LNCaP clone FGC (cell line): ENCODE measurements at places on chromosomes 4 and X.

DNA sequence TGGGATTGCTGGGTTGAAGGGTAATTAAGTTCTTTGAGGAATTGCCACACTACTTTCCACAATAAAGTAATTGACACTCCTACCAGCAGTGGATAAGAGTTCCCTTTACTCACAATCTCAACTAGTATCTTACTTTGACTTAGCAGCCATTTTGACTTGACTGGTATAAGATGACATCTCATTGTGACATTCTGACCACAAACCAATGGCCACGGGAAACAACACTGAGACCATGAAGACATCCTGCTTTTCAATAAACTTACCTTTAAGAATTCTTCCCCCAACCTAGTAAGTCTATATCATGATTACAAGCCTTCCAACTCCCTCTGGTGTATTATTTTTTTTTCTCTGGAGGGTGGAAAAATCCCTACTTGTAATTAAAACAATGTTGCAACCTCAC is 66.9 kb upstream of the WDR1 start:
- DNase-seq = no peak

GRCh38 chr4:87657525-87657924 is 7.4 kb downstream of the DMP1 start:
- DNase-seq = no peak

DNA sequence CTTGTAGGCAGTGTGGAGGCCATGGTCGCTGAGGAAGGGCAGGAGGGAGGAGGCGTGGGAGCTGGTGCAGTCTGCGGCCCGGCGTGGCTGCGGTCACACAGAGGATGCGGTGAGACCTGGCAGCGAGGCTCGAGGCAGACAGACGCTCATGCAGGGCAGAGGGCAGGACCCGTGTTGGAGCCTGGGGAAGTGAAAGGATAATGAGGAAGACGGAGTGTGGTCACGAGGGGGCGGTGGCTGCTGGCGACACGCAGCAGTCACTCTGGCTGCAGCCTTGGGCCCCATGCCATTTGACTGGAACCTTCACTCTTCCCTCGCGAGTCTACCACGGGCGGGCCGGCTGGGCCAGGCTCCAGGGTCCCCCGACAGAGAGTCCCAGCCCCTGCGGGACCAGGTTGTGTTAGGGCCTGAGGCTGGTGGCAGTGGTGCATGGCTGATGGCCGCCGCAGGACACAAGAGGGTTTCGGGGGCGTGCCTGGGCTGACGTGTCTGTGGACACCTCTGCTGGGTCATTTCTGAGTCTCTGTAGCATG is 68.8 kb upstream of the HGFAC start:
- DNase-seq = no peak

- no peak for DNase-seq
Measured at GRCh38 chrX:17374619-17375366, at the start of gene NHS. TSS of gene NHS (plus strand) at chrX:17375200. CDS start at chrX:17375758, 558 bp downstream.

DNA sequence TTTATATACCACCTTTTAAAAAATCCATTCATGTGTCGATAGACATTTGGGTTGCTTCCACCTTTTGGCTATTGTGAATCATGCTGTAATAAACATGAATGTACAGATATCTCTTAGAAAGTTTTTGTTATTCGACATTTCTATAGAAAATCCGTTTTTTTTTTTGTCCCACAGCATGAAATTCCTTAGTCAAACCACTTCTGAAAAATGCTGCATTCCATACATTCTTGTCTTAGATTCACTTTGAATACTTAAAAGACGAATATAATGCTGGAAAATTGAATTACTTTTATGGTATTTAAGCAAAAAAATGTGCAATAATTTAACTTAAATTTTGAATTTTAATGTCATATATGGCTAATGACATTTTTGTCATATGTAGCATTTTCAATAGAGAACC is 1345.5 kb downstream of the TECRL start:
- DNase-seq = no peak

DNA sequence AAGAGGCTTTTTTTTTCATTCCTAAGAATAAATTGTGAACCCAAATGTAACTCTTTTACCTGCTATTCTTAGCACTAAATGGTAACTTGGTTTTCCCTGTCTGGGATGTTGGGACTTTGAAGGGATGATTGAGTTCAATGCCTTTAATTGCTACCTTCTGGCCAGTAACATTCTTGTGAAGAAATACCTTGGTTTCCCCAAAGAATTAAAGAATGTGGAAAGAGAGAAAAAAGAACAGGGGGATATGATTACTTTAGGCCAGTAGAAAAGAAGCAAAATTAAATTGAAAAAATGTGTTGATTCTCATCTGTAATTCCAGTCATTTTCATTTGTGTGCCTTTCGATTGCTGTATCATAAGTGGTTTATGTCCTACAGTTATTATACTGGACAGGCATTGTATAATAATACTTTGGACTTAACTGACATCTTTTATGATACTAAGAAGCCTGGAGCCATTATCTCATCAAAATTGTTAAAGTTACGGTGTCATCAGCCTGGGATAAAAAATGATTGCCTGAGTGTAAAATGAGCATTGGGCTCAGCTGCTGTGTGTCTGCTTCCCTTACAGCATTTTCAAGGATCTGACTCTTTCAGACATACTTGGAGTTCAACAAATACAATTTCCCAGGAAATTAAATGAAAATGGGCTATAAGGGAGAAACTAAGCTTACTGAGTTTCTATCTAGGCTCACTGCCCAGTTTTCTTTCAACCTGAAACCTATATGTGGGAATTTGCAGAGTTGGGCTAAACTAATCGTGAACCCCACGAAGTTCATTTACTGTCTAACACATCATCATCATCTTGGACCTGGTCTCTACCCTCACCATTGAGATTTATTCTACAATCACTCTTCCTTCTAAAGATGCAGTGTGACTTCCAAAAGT is 146.3 kb downstream of the SHROOM3 start:
- no peak for DNase-seq

DNA sequence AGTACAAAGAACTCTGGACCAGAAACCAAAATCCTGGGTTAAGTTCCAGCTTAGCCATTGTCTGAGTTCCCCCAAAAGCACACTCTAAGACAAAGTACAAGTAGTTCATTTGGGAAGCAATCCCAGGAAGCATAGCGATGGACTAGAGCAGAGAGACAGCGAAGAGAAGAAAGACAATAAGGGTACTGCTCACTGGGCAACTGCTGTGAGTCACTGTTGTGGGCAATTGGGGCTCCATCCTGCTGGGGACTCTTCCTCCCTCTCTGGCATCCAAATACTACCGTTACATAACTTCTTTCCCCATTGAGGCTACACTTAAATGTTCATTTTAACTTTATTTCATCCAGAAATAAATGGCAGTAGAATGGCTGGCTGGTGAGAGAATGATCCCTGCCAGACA is 14.1 kb downstream of the SRPX start:
- DNase-seq = no peak

GRCh38 chr4:70538869-70539268 is 20.5 kb downstream of the AMTN start:
- no peak for DNase-seq

- no peak for DNase-seq
Measured at GRCh38 chr4:25457053-25457715, 80.1 kb downstream of the ANAPC4 start.

DNA sequence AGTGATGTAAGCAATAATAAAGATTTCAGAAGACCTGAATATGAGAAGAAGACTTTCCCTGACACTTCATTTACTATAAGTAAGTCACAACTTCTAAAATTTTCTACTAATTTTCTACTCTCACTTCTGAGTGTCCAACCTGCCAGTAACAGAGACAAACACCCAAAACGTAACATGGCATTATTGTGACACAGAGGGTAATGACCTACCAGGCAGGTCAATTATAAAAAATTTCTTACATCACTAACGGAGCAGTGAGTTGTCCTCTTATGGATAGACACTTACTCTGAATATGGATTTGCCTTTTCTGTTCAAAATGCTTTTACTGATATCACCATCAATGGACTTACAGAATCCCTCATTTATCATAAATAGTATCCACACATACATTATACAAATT is 405.9 kb upstream of the MAGEB16 start:
- DNase-seq = no peak

GRCh38 chr4:184444953-184445309 is 29.4 kb downstream of the IRF2 start:
- DNase-seq = no peak

GRCh38 chrX:150036641-150037040 is 98.3 kb upstream of the EOLA2 start:
- DNase-seq = no peak

- DNase-seq = no peak
Measured at GRCh38 chr4:27198246-27198645, 337.6 kb downstream of the STIM2 start.

- DNase-seq = no peak
Measured at GRCh38 chr4:56026596-56026995, 77.9 kb downstream of the CEP135 start.

- DNase-seq = no peak
Measured at GRCh38 chr4:142557239-142557801, 288.8 kb downstream of the INPP4B start.

- DNase-seq = no peak
Measured at GRCh38 chr4:182560358-182560757, 317.2 kb downstream of the TENM3 start.

GRCh38 chr4:10529291-10530136 is 72.3 kb upstream of the ZNF518B start:
- DNase-seq = peak; percentile 40

DNA sequence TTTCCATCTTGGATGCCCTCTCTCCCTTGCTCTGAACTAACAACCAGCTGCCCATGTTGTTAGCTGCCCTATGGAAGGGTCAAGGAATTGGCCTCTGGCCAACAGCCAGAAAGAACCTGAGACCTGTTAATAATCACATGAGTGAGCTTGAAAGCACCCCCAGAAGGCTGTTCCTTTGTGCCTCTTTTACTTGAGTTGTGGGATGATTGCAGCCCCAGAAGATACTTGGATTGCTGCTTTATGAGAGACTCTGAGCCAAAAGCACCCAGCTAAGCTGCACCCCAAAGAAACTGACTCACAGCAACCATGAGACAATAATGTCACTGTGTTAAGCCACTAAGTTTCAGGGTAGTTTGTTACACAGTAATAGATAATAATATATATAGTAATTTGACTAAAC is 73.3 kb downstream of the FRYL start:
- no peak for DNase-seq

GRCh38 chr4:8067945-8068896 is 90.4 kb downstream of the ABLIM2 start:
- no peak for DNase-seq
